ENCODE measurements at places on chromosomes 1 and 21. TPM values are rescaled to one million over a fixed set of nuclear protein-coding genes. Genes with fewer than 3 reads are reported as not detected.

DNA sequence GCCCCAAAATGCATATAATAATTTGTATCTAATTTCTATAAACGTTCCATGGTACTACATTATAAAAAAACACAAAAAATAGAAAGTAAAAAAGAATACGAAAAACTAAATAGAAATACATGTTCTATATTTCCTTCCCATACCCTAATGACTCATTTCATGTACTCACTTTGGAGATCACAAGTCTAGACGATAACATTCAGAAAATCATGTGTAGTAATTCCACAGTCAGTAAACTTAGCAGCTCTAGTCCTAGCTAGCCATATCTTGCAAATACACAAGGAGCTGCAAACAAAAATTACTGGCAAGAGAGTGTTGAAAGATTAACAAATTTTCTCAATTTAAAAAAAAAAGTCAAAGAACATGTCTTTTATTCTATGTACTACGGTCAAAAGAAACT lies 1.4 kb downstream of the GOLPH3L start:
- DNase-seq, result no peak

DNA sequence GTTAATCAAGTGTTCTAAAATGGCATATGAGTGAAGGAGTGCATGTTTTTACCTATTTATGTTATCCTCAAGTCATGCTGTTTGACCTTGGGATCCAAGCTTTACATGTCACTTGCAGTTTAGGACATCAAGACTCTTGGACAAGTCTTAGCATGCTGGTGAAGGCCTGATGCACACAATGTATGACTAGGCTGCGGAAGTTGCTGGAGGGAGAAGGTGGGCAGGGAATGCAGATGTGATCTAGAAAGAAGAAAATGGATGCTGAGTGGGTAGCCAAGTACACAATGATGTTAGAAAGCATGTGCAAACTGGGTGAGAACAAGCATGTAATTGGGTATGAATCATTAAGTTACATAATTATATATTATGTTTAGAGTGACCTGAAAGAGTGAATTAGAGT lies 301.8 kb downstream of the BRINP2 start:
- DNase-seq, result no peak

DNA sequence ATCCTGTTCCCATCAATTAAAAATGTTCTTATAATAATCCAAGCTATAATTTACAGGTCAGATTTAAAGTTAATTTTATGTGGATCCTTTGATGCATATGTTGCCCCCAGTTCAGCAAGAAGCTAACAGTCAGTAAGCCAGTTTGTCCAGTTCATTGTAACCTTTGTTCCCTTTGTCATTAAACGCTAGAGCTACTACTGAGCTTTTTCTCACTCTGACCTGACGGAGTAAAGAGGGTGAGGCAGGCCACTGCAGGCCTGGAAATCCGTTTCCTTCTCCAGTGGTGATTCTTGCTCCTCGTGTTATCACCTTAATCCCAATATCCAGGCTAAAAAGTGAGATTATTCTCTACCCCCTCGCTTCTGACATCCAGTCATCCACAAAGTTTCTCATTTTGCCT lies 10.2 kb downstream of the YBX1 start:
- no peak for DNase-seq

GRCh38 chr1:177366091-177366490 lies 195.3 kb downstream of the BRINP2 start:
- no peak for DNase-seq

DNA sequence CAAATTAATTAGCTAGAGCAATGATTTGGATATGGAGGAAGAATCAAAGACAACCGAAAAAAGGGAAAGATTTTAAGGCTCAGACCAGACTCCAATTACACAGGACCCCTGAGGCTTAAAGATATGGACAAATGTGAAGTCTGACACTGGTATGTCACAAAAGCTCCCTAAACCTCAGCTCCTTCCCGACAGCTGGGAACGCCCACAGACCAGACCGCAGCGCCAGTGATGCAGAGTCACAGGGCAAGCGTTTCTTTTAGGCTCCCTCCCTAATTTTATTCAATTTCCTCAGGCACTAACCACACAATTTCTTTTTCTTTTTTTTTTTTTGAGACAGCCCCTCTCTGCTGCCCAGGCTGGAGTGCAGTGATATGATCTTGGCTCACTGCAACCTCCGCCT lies 40.2 kb downstream of the NID1 start:
- DNase-seq, result no peak

DNA sequence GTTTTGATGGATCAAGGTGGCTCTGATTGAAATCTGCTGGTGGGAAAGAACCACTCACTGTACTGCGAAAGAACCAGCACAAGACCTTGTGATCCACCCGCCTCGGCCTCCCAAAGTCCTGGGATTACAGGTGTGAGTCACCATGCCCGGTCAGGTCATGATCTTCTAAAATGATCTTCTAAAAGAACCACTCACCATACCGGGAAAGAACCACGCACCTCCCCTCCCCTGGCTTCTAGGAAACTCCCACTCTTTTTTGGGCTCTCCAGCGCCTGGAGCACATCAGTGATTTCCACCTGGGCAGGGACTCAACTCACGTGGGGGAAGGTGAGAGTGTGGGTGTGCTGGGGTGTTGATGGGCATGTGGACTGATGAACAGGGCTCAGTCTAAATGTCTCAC lies 7.9 kb upstream of the RAB7B start:
- DNase-seq, result no peak

DNA sequence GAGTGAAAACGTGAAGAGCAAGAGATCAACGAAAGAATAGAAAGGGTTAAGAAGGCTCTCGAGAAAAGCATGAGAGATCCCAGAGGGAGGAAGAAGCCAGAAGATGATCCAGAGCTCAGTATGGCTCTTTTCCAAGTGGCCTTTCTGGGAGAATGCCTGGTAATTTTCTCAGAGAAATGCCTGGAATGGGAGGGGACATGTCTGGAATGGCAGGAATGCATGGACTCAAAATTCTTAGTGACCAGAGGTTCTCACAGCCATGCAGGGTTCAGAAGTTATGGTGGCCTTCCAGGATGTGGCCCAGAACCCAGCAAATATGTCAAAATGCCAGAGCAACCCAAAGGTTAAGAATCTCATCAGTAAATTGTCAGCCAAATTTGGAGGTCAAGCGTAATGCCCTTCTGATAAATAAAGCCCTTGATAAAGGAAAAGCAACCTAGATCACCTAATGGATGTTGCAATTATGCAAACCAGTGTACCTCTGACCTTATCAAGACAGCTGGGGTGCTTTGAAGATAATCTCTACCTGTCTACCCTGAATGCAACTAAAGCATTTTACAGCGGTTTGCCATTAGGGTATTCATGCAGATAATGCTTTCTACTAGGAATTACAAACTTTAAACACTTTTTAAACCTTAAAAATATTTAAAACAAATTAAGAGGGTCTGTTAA lies 53.1 kb downstream of the NBPF6 start:
- DNase-seq, result no peak

DNA sequence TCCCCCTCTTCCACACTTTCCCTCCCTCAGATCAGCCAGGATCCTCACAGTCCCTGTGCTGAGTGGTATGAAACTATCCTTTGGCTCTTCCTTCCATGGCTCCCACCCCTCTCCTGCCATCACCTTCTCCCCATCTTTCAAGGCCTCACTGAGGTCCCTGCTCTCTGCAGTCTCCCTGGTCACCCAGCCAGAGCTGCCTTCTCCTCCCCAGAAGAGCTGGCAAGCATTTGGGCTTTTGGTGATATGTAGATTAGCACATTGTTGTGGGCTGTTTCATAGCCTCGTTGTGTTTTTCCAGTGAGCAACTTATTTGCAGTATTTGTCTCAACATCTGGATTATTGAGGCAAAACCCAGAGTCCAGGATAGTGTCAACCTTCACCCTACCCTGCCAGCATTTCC lies 2.2 kb downstream of the CSF1 start:
- no peak for DNase-seq

DNA sequence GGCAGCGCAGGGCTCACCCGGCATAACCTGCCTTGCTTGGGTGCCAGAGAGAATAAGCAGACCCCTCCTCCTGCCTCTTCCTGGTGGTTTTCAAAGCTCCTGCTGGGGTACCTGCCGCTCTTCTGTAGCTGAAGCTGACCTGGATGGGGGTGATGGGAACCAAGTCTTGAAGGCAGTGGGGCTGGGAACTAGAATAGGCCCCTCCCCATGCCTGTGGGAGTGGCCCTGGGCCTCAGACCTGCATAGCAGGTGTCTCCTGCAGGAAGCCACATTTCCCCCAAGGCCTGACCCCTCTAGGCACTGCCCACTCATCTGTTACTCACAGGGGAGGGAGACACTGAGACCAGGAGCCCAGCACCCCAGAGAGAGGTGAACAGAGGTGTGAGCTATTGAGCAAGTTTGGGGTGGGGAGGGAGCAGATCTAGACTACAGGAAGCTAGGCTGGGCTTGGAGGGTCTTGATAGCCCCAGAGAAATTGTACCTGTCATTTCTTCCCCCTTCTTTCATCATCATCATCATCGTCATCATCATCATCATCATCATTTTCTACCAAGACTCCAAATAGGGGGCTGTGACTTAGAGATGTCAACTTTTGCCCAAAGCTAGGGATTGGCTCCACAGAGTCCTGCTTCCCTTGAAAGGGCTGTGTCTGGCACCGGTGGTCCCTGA lies 10.1 kb downstream of the PADI1 start:
- DNase-seq, result no peak

DNA sequence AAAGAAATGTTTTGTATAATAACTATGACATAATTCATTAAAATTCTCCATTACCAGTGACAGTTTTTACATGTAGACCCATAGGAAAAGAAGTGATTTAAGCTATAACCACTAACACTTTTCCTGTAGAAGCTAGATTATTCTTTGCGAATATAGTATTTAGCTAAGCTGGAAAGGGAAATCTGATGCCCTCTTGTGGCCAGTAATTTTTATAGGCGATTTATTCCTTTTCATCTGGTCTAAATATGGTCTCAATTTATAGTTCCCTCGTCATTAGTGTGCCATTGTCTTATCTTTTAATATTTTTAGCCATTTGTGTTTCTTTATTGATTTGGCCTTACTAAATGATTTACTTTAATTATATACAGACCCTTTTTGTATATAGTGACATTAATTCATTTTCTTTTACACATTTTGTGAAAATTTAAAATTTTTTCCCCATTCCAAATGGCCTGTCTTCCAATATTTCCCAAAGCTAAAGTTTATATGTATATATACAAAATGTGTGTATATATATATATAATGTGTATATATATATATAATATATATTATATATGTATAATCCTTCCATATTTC lies 26.7 kb downstream of the BTG3 start:
- DNase-seq, result peak; percentile 42

- DNase-seq, result no peak
Measured at GRCh38 chr1:245879091-245879490, 628.0 kb downstream of the SMYD3 start.

DNA sequence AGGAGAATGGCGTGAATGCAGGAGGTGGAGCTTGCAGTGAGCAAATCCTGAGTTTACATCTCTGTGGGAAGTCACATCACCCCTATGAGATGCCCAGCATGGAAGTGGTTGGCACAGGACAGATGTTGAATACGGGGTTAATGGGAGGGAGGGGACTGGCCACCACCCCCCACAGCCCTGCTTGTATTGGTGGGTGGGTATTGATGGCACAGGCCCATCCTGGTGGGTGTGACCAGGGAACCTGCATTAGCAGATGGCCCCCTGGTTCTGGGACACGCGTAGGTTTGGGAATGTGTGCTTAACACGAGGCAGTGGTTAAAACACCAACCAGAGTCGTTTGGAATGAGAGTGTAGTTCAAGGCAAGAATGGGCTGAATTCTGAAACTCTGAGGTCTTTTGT lies 117.9 kb downstream of the PRDM2 start:
- DNase-seq, result no peak

- DNase-seq, result peak; percentile 86
Measured at GRCh38 chr1:88526456-88526855, 157.6 kb upstream of the PKN2 start.

GRCh38 chr1:21333824-21334213 lies 43.6 kb upstream of the ECE1 start:
- no peak for DNase-seq

GRCh38 chr1:154479764-154480421 lies 22.1 kb upstream of the TDRD10 start:
- DNase-seq, result no peak

DNA sequence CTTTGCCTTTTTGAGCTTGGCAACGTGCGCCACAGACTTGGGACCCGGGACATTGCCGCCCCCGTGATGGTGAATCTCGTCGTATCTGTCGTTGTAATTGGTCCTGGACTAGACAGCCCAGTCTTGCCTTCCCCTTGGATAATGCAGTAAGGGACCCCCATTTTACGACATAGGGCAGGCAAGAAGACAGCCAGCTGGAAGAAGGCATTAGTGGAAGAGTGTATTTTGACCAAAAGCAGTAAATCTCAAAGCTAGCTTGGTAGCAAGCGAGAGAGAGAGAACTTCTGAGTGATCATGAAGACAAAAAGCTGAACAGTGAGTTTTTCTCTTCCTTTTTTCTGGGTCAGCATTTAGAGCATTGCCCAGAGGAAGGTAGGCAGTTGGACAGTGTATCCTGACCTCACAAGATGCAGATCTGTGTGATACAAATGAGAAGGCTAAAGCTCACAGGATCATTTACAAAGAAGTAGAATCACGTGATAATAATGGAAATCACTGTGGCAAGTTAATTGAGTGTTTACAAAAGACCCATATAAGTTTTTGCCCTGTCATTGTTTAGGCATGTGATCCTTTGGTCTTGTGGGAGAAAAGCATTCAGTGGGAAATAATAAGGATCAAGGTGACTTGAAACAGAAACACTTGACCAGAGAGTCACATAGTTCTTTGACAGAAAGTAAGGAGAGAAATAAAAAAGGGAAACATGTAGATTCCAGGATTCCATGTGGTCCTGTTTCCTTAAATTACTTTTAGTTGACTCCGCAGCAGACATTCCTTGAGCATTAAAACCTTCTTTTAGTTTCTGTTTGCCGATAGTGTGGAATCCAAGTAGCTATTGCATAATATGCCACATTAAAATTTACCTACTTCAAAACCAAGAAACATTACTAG lies 66.3 kb downstream of the CNST start:
- DNase-seq, result no peak

Gene DAB1
- polyA plus RNA-seq, result 0.96 TPM

Gene RHCE
- 1.3 TPM for polyA plus RNA-seq

Gene SIPA1L2
- polyA plus RNA-seq, result 25.4 TPM

Gene BROX
- 48.8 TPM for polyA plus RNA-seq

Gene ITLN1
- 0.76 TPM for polyA plus RNA-seq

Gene PTPRF
- polyA plus RNA-seq, result 204 TPM

Gene TNFRSF14
- 31.8 TPM for polyA plus RNA-seq

Measured in left lung (tissue), 14 donors.